ENCODE measurements at places on chromosomes 4 and X.

- DNase-seq: no peak
Measured at GRCh38 chr4:52925531-52925968, 63.4 kb downstream of the RASL11B start.

- no peak for DNase-seq
Measured at GRCh38 chr4:27176400-27176799, 315.8 kb downstream of the STIM2 start.

DNA sequence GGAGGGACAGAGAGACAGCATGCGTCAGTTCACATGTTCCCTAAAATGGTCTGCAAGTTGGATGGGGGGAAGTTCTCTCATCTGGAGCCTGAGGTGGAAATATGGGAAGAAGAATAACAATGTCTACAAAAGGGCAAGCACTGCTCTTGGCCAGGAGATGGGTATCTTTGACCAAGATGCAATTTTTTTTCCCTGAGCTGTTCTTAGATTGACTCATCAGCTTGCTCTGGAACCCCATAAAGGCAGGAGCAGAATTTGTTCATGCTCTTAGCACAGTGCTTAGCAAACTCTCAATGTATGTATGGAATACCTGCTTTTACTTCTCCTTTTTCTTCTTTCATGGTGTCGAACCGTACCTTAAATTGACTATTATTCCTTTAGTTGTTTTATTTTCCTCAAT, 90.5 kb upstream of the ZNF827 start:
- no peak for DNase-seq

DNA sequence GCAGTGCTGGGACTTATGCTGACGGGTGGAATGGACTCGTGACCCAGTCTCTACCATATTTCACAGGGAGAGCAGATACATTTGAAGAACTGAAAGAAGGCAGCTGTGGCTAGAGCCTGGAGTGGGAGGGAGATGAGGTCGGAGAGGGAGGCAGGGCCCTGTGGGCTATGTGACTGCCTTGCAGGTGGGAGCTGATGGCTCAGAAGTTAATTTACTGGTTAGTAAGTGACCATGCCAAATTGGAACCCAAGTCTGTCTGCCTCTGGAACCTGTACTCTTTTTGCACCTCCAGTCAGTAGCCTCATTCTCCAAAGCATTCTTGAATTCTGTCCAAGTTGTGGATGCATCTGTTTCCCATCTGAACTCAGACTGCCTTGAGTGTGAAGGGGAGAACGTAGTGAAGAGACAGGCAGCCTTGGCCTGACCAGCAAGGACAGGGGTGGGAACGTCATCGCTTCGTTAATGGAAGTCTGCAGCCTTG, 92.3 kb downstream of the REPS2 start:
- DNase-seq: no peak

DNA sequence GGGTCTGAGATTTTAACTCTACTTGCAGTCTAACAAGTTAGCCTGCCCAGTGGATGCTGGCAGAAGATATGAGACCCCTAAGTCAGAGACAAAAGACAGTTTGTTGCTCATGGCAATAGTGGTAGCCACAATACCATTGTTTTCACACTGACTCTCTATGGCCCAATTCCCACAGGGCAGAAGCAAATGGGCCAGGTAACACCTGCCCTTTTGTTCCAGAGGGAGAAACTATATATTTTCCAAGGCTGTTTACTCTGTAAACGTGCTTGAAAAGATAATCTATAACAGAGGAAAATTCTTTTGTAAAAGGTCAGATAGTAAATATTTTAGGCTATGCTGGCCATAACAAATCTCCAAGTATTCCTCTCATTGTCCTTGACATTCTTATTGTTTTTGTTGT, 57.2 kb upstream of the NPNT start:
- no peak for DNase-seq

DNA sequence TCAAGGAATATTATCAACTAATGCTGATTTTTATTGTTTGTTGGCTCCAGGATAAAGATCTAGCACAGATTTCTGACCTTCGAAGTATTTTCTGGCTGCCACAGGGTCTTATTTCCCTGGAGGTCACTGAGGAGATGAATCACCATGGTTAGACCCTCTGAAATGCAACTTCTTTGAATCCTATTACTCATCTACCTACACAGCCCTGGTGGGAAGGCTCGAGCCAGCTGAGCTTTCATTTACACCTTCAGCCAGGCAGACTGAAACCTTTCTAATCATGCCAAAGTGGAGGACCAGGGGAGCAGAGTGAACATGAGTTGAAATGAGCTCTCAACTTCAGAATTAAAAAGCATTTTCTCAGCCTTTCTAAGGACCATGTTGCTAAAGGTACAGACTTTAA, 130.5 kb downstream of the SMIM20 start:
- no peak for DNase-seq

All from CD14-positive monocyte (primary cell).